ENCODE measurements at places on chromosomes 4 and X. TPM values are rescaled to one million over a fixed set of nuclear protein-coding genes. Genes with fewer than 3 reads are reported as not detected.

Gene AKAP14
- total RNA-seq: not detected

Gene GALNTL6
- total RNA-seq: not detected

Gene F11
- total RNA-seq: not detected

Gene CLNK
- not detected for total RNA-seq

Gene EIF1AX
- total RNA-seq: 24.1 TPM

Gene SSX2B
- total RNA-seq: not detected

Gene MSX1
- total RNA-seq: 0.74 TPM

Measured in bronchus fibroblast of lung (primary cell).